GM18507 (cell line): ENCODE measurements at places on chromosomes 1 and 21.

- DNase-seq: no peak
These were observed 12.3 kb upstream of the SSR2 start for GRCh38 chr1:156033011-156033410.

GRCh38 chr1:181091309-181092040 is 3.0 kb downstream of the IER5 start:
- no peak for DNase-seq

GRCh38 chr1:166272851-166273250 is 106.0 kb upstream of the FAM78B start:
- DNase-seq: no peak

- no peak for DNase-seq
These were observed 450.9 kb downstream of the MATN1 start for GRCh38 chr1:30272277-30273020.

DNA sequence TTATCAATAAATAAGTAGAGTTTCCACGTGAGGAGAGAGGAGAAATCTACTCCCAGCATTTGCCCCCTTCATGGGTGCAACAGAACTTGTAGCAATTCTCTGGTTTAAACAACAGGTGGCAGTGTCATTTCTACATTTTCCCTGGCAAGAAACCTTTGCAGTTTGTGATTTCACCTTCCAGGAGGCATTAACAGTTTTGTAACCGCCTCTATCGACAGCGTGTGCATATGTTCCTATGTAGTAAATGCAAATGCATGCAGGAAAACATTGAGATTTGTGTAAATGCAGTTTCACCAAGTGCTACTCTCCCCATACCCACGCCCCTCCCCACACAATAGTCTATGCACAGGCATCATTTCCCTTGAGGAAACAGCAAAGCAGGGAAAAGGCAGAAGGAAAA is 494.7 kb downstream of the SMYD3 start:
- DNase-seq: no peak

DNA sequence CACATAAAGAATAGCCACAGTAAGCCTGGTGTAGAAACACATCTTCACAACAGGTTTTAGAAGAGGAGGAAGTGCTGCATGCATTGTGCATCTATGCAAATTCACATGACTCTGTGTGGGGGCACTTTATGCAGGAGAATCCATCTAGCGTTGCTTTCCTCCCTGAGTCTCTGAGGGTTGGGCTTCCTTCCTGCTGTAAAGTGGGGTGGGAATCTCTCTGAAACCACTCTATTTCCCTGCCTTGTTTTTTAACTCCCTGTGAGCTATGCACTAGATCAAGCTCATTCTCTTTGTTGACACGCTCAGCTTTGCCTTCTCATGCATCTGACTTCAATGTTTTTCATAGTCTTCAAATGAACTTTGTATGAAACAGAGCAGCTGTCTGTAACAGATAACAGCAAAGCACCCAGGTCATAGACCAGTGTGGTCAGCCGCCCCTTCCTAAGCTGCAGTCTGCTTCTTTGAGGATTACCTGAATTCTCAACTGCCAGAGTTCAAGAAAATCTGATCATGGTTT is 102.7 kb upstream of the DPH5 start:
- DNase-seq: no peak

DNA sequence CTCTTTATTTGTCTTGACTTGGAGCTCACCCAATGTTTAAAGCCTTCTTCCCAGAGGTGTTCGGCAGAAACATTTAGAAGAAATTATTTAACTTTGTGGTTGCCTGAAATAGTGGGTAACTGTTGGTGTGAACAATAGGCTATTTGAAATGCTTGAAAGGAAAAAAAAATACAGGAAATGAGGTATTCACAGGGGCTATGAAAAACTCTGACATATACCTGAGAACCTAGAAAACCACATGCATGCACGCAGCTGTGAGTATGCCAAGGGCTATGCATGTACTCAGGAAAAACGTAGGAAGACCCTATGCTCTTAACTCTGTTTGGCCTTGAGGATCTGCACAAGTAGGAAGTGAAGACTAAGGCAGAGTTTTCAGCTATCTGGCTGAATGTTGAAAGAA is 16.4 kb upstream of the RNF186 start:
- DNase-seq: no peak

DNA sequence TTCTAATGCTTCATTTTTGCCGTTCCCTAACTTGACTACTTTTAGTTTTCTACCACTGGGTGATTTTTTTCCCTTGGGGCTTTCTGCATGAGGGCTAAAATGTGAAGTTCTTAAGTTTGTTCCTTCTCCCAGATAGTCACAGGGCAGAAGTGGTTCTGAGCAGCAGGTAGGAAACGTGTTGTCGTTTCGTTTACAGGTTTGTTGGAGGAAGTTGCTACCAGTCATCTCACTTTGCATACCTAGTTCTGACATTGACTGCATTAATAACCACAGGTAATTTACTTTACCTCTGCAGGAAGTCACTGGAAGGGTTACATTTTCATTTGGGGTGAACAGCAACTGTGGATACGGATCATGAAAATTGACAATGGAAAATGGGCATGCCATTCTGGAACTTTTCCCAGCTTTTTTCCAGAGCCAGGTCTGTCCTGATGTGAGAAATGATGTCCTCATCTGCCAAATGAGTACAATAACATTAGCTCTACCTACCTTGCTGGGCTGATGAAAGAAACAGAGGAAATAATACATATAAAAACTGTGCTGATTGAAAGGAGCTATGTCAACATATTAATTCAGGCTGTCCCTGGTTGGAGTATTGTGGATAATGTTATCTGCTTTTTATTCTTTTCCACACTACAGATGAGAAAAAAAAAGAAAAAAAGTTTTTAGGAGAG is 94.2 kb downstream of the DISC1 start:
- no peak for DNase-seq

DNA sequence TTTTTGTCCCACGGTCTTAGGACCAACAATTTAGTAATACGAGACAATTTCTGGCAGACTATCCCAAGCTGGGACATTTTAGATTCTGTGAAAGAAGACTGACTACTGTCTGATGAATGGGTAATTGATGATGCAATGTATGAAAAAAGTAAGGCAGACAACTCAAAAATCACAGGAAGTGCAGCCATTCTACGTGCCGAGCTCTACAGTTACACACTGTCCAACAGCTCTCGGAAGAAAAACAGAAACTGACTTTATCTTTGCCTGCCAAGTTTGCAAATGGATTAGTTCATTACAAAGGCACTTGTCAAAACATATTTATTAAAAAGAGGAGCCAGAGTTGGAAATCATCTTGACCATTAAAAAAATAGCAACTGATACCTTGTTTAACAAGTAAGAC is 31.3 kb downstream of the ZBTB8B start:
- DNase-seq: no peak

DNA sequence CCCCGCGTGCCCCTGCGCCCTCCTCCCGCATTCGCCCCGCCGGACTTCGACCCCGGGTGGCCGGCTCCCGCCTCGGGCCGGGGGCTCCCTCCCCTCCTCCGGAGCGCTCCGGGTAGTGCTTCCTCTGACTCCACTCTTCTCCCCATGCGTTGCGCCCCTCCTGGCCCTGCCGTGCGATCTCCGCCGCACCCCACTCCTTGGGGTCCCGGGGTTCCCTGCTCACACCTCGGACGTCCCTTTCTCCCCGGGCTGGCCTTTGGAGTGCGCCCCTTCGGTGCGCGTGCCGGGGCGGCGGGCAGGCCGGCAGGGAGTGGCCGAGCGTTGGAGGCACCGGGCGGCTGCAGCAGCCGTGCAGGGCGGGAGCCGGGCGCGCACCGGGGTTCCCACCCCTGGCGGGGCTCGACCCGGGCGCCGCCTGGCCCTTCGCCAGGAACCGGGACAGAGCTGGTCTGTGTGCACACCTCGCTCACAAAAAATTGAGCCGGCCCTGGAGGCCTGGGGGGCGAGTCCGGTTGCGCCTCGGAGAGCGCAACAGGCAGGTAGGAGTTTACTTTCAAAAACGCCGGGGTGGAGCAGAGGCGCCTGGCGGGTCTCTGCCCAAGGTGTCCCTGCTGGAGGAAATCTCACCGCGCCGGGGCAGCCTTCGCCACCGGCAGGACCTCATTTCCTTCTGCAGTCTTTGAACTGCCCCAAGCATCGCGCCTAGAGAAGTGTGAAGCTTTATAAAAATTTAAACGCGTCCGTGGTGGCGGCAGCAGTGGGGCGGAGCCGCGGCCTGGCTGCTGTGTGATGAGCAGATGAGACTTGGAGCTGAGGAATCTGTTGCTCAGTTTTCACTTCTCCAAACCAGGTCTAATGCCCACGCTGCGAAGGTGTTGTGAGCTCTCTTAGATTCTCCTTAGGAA is 650 bp downstream of the VANGL1 start:
- DNase-seq: peak; percentile 39

DNA sequence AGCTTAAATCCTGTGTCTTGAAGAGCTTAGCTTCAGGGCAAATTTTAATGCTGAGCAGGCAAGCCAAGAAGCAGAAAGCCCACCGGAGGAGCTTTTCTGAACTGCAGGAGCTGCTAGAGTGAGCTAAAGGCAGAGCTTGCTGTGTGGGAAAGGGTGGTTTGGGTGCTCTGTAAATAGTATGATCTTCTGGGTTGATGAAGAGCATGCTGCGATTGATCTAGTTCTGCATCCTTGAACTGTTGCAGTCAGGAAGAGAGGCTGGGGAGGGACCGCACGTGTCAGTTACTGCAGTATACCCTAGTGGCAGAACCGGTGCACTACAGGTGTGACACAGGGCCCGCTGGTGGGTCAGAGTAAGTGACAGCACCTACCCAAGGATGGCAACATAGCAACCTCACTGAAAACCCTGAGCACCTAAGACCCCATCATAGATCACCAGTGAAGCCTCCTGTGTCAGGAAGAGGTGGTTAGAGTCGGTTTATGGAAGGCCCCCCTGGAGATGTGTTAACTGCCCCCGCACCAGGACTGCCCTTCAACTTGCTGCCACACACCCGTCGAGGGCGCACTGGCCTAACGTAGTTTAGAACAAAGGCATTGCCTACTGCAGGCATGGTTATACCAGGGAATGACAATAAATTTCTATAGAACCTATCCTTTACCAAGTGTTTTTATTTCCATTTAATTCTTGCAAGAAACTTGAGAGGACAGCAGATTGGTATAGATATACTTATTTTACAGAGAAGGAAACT is 146.0 kb upstream of the KIAA0040 start:
- no peak for DNase-seq

DNA sequence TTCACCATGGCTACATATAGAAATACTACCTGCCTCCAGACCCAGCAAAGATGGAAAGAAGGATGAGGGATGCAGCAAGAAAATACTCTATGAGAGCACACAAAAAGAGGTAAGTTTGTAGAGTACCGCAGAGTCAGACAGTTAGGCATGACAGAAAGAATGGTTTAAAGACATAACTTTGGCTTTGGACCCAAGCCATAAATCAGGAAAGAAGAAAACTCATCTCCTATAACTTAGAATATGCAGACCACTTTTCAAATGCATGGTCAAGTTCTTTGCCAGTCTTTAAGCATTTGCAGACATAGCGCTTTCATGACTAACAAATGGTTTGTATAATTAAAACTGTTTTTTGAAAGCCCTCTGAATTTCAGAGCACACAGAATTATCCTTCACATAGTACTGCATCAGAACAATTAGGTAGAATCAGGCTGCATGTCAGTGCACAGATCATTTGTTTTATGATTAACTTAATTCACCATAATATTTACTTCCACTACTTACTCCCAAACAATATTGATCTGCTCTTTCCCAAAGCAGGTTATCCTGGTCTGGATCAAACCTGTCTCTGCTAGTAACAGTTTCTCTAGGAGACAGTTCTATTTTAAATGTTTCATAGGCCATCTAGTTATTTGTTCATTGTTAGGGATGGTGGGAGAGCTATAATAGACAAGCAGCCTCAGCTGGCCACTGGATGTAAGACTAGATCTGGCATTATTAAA is 280.7 kb upstream of the NR5A2 start:
- no peak for DNase-seq

DNA sequence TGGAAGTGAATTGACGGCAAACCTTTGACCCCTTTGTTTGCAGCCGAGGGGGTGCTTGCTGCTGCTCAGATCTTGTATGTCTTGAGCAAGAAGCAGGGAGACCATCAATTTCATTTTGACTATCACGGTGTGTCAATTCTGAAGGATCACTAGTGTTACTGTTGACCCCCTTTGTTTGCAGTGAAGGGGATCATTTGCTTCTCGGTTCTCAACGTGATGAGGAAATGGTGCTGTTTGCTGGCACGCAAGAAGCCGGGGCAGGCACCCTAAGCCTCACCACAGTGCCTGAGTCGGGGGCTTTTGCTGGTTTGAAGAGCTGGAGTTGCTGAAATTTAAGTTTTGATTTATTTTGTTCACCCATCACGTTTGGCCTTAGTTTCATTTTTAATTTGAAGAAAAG is 7.5 kb downstream of the RBM15 start:
- DNase-seq: no peak

GRCh38 chr1:8247811-8248436 is 70.0 kb upstream of the SLC45A1 start:
- no peak for DNase-seq

DNA sequence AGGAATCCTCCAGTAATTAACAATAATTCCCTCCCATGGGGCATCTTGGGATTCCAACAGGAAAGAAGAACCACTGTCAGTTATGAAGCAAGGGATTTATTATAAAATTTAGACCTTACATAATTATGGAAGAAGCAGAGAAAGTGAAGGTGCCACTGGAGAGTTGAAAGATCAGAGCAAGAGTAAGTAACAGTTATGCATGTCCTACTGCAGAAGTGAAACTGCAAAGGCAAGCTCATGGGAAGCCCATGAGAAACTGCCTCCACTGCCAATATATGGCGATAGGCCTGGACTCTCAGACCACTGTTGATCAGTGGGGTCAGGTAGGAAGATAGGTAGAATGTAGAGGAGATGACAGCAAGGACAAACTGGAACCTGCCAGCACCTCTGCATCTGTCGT is 123.6 kb upstream of the ZNF648 start:
- no peak for DNase-seq

DNA sequence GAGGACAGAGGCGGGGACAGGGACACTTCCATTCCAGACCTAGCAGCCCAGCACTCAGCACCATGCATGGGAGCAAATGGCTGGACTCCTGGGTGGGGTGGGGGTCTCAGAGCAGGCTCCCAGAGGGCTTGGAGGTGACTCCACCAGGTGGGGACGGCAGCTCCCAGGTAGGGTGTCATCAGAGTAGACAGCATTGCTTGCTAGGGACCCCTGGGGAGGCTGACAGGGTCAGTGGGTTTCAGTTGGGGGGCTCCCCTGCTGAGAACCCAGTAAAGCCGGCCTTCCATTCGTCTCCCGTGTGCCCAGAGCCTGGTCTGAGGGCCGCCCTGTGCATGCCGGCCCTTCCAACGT is 4.8 kb upstream of the GJC2 start:
- no peak for DNase-seq

DNA sequence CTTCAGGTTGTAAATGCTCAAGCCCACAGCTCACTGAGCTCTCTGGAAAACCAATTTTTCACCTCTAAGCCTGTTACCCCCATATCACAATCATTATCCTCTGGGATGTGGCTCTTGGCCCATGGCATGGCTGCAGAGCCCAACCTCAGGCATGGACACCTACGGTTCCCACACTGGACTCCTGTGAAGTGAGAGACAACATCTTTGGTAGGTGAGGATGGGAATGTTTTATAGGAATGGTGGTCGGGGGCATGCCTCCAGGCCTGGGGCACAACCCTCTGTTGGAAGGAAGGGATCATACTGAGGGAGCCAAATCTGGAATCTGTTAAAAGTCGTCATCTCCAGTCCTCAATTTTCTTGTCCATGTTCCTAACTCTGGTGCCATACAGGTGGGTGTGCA is 179.1 kb downstream of the FOXD2 start:
- DNase-seq: no peak
